Stimulated activated CD8-positive, alpha-beta memory T cell treated with anti-CD3 and anti-CD28 coated beads, Interleukin-12 subunit alpha, Interleukin-12 subunit beta, amount 100 ng/mL, for 4 hours (primary cell): ENCODE measurements at places on chromosomes 16 and 17.

DNA sequence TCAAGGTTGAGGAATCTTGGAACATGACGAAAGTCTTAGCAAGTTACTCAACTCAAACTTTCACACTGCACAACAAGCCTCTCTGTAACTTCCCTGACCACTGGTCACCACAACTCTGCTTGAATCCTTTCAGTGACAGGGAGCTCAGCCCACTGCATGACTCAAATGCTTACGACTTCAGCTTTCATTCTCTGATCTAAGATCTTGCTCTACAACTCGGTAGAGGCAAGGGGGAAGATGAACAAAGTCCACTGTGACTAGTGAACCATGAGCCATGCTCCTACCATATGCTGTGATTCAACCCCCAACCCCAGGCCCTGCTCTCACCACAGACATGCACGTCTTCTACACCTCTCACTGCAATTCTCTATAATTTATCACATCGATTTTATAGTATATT is 160.9 kb downstream of the SLC39A11 start:
- no peak for DNase-seq

- DNase-seq, result no peak
Observed at GRCh38 chr16:89210165-89210903, 7.2 kb upstream of the ZNF778 start.

DNA sequence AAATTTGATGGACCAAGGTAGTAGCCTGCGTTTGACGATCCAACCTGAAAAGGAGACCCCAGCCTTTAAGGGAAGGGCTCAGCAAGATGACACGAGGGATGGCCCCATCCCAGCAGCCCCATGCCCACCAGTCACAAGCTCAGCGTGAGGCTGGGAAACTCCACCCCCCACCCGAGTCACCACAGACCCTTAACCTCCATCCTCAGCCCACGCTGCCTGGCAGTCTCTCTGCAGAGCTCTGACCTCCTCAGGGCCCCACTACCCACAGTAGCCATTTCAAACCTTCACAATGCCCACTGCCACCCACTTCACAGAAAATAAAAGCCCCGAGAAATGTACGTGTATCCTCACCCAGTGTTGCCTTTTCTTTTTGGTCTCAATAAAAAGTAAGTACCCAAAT is 18.7 kb downstream of the USP36 start:
- DNase-seq, result no peak

DNA sequence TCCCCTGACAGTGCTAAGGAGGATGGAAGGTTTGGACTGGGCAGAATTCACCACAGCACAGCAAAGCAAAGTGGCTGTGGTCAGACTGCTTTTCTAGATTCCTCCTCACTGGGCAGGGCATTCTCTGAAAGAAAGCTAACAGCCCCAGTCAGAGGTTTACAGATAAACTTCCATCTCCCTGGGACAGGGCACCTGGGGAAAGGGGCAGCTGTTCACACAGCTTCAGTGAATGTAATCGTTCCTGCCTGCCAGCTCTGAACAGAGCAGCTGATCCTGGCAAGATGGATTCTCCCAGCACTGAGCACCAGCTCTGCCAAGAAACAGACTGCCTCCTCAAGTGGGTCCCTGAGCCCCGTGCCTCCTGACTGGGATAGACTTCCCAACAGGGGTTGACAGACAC is 42.4 kb upstream of the KIF2B start:
- DNase-seq, result no peak

- no peak for DNase-seq
Observed at GRCh38 chr16:61590577-61590976, 445.7 kb downstream of the CDH8 start.

GRCh38 chr17:76972046-76972641 is 103.9 kb downstream of the MGAT5B start:
- DNase-seq, result no peak

GRCh38 chr16:52544703-52545102 is 2.2 kb downstream of the TOX3 start:
- DNase-seq, result no peak

DNA sequence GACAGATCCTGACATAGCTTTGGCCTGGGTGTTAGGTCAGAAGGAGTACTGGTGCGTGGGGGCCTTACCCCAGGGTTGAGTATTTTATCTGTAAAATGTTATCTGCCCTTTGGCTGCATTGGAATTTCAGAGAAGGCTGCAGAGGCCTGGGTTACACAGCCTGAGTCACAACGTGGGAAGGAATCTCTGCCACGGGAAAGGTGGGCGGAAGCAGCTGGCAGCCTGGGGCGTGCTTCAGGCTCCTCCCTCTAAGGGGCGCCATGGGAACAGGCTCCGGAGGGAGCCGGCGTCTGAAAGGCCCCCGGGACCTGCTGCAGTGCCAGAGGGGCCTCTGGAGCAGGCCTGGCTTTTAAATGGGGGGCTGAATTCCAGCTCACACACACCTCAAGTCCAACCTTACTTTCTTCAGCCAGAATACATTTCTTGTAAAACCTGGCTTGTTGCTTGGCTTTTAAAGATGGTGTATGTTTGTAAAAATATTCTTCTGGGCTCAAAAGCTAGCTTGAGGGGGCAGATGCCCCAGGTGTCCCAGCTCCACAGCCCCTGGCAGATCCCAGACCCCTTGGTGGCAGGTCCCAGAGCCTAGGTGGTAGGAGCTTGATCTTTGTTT is 142.2 kb downstream of the RAB11FIP4 start:
- DNase-seq, result no peak

DNA sequence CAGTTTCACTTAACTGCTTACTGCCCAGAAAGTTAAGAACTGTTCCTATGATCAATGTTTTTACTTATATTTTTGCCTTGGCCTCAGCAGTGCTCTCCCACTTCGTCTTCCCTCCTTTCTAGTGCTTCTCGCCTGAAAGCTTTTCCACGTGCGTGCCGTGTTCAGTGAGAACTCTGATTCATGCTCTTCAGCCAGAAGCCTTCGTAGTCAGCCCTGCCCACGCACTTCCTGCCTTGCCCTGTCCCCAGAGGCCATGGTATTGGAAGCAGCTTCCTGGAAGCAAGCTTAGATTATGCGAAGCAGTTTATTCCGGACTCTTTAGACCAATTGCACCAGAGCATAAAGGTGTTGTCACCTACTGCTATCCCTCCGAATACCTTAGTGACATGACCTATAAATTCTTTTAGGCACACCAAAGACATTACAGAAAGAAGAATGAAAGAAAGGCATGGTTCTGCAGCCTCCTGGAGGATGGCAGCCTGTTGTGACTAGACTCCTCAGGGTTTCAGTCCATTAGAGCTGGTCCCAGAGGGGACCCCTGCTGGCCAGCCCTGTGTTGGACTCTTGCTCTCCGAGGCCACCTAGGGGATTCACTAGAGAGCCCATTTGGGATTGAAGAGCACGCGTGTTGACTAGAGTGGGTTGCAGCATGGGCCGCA is 105.2 kb downstream of the RPTOR start:
- peak; percentile 50 for DNase-seq

GRCh38 chr16:29663016-29663806 is at the start of gene SPN:
Gene SPN, plus strand, starts transcription at chr16:29663247. Its CDS starts 482 bp downstream, at chr16:29663729.
- peak; percentile 21 for DNase-seq

DNA sequence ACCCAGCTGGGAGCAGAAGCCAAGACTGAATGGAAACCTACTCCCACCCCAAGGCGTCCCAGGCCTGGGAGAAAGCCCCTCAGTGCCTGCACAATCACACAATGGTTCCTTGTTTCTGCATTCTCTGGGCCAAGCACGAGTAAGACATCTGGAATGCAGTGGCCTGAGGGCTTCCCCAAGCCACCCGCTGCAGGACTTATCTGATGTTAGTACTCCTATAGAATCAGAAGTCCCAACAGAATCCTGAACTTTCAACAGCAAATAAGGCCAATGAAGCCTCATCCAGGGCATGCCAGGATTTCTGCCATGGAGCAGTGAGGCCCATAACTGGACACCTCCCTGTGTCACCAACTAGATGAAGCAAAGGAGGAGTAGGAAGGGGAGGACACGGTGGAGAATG is 28.6 kb downstream of the MYO18A start:
- DNase-seq, result no peak

DNA sequence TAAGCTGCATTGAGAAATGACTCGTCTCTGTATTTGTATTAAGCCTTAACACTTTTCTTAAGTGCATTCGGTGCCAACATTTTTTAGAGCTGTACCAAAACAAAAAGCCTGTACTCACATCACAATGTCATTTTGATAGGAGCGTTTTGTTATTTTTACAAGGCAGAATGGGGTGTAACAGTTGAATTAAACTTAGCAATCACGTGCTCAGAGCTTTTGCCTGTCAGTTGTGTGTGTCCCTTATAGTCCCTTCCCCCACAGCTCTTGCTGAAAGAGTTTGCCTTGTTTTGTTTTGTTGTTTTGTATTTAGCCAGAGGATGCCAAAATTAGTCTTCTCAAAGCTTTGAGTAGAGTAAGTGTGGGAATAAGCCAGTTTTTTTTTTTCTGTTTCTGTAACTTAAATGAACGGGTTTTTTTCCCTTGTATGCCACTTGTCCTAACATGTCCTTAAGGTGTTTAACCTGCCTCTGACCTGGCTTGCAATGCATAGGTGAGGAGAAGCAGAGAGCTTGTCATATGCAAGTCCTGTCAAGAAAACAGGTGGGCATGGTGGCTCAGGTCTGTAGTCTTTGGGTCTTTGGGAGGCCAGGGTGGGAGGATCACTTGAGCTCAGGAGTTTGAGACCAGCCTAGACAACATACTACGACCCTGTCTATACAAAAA is 4.6 kb upstream of the MAPK8IP3 start:
- DNase-seq, result no peak

- DNase-seq, result no peak
Observed at GRCh38 chr16:68194251-68194650, 41.7 kb downstream of the ESRP2 start.

GRCh38 chr16:64434526-64435069 is 687.3 kb downstream of the CDH11 start:
- DNase-seq, result no peak

- DNase-seq, result no peak
Observed at GRCh38 chr17:58330538-58330996, 2.0 kb upstream of the TSPOAP1 start.

GRCh38 chr16:69763599-69763942 is 1.4 kb downstream of the WWP2 start:
- no peak for DNase-seq

DNA sequence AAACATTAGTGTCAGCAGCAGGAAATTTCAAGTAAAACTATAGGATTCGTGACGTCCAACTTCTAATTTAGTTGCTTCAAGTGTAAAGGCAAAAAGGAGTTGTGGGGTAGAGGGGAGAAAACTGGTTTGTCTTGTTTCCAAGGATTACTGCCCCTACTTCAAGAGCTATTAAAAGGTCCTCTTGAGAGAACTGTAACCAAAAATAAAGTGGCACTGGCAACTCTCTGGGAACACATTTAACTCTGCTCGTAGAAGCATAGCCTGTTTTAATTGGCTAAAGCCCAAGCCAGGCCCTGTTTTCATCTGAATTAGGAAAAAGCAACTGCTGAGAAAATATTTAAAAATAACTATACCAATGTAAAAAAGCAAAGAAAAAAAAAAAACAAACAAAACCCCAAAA is 51.8 kb upstream of the AKAP1 start:
- DNase-seq, result no peak

DNA sequence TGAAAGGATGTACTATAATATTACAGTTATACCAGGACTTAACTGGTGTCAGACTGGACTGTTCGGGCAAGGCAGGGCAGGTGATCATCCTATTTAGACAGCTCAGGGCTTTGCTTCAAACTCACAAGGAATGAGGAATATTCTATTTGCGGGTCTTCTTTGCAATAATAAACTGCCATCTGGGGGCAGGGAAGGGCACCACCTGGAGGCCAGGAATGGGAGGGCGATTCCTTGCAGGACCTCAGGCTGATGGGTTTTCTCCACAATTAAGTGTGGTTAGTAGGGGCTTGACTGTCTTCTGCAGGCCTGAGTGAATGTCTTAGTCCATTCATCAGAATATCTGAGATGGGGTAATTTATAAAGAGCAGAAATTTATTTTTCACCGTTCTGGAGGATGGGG is 424.1 kb downstream of the CA10 start:
- no peak for DNase-seq

- DNase-seq, result no peak
Observed at GRCh38 chr17:80456465-80457235, 19.8 kb downstream of the NPTX1 start.

DNA sequence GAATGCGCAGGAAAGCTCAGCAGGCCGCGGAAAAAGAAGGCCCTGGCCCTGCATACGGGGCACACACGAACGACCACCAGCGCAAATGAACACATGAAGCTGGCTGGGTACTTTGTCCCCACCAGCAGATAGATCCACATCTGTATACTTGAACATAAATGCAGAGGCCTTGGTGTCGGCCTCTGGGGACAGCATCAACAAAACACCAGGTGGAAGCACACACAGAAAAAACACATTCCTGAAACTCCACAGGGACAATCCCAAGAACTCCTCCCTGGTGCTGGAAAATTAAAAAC is 606 bp upstream of the ZBTB4 start:
- DNase-seq, result no peak

DNA sequence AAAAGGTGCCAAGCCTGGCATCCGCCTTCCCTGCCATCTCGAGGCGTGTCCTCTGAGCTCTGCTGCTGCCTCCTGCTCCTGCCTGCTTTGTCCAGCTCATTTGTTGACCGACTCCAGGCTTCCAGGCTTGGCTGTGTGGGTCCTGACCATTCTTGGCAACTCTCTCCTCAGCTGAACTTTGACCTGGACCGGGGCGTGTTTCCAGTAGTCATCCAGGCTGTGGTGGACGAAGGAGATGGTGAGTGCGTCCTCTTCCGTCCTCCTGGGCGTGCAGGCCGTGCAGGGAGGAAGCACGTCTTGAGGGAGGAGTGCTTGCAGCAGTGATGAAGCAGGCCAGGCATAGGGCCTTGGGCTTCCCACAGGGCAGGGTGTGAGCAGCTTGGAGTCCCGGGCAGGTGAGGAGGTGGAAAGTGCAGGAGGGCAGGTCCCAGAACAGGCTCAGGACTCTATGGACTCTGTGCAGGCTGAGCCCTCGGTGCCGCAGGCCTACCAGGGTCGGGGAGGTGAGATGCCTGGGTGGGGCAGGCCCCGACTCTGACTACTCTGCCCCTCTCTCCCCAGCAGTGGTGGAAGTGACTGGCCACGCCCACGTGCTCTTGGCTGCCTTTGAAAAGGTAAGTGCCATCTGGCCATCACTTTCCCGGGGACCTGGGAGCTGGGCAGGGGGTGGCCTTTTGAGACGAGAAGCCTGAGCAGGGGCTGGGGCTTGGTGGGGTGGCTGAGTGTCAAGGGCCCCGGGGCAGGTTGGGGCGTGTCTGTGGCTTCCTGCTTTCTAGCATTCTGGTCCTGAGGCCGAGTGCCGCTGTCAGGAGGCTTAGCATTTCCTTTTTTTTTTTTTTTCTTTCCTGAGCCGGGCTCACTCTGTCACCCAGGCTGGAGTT is 28.6 kb upstream of the NUDT16L1 start:
- peak; percentile 29 for DNase-seq

DNA sequence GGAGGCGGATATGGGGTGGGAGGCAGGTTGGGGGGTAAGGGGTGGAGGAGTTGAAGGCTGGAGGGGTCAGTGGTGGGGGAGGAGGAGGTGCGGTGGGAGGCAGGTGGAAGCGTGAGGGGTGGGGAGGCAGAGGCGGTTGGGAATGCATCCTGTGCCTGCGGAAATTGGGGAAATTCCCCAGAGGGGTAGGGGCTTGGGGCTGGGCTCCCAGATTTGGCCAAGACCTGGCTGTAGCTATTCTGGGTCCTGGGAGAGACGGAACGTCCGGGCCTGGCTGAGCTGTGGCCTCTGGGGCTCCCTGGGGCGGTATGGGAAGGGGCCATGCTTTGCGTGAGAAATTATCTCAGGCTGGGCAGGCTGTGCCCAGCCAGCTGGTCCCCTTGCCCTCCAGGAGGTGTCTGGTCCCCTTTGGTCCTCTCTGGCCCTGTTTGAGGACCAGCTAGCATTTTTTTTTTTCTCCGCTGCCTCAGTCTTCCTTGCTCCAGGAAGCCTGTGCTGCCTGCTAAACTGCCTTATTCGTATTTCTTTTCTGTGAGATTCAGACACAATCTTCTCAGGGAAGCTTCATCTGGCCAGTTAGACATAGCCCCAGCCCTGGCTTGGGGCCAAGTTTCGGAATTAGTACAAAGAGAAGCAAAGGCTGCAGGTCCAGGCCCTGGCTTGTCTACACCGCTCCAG is 7.3 kb upstream of the TRPV2 start:
- DNase-seq, result no peak
